ENCODE measurements at places on chromosomes 4 and X.
A peak's percentile ranks its signal among the peaks of the same experiment; 100 is the strongest.

- no peak for DNase-seq
These were observed 212.9 kb downstream of the TEX13C start for GRCh38 chrX:125532411-125533089.

DNA sequence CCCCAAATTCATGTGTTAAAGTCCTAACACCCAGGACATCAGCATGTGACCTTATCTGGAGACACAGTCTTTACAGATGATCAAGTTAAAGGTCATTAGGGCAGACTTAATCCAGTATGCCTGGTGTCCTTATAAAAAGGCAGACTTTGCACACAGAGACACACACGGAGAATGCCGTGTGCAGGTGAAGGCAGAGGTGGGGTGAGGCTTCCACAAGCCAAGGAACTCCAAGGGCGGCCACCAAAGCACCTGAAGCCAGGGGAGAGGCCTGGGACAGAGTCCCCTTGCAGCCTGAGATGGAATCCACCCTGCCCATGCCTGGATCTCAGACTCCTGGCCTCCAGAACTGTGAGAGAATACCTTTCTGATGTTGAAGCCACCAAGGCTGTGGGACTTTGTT is 26.1 kb upstream of the SORCS2 start:
- no peak for DNase-seq

DNA sequence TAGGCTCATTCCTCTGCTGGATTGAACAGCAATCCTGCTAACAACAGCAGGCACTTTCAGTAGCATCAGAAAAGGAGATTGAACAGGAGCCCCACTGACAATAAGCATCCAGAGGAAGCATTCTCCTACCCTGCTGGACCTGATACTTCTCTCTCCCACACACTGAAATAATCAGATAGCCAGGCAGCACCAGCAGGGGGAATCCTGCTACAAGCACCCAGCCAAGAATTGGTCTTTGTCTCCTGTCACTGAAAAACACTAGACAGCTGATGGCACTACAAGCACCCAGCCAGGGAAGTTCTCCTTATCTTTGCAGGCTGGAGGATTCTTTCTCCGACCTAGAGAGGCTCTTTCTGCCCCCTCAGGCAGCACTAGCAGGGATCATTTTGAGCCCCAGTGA is 444.3 kb upstream of the GRIA3 start:
- DNase-seq, result no peak

DNA sequence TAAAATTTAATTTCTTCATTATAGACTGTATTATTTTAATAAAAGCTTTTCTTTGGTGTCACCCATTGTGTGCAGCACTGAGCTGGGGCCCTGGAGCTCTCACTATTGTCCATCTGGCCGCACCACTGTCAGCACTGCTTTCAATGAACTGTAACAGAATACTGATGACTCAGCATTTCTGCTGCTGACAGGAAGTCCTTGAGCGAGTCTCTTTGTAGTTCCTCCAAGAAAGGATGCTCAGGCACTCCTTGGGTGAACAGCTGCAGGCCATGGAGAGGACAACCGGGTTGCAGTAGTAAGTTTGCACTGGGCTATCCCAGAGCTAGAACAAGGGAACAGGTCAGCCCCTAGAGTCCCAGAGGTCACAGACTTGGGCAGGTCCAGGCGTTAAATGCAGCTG is 81.6 kb downstream of the SORBS2 start:
- no peak for DNase-seq

DNA sequence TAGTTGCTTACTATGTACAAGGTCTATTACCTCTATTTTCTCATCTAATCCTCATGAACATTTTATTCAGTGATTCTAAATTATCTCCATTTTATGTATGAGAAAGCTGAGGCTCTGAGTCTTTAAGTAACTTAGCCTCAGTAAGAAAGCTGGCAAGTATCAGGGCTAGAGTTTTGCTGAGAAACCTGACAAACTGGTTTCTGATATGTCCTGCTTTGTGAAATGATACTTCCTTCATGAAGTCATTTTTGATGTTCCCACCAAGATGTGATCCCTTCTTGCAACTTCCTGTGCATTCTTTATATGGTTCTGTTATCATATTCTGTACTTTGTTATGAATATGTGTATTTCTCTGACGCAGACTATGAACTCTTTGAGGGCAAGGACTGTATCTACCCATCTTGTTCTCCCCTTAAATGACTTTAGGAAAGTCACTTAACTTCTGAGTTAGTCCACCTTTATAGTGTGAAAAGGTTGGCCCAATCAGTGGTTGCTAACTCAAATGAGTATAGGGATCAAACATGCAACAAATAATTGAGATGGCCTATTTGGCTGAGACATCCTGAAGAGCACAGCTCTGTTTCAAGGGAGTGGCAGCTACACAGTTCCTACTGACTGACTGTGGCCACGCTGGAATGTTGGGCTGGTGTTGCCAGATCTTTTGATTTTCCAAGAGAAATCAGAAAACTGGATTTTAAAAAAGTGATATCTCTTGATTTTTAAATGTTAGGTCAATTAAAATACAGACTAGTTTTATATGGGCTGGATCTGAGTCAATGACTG is 127.9 kb upstream of the AMOT start:
- DNase-seq, result no peak

DNA sequence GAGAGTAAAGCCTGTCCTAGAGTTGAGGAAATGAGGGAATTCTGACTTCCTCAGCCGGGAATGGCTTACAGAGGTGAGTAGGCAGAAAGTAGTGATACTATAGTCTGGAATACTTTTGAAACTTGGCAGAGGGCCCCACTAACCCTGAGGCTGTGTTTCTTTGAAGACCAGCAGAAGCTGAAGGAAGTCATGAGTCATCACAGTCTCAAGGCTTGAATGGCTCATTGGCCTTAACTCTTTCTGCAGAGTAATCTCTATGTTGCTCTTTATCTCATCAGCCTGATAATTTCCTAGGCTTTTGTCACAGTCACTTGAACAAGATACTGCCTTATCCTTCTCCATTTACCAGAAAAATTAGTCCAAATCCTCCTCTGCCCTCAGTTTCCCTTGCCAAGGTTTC is 80.8 kb downstream of the ANKRD50 start:
- DNase-seq, result no peak

- DNase-seq, result no peak
These were observed 975.7 kb upstream of the PABPC4L start for GRCh38 chr4:135177321-135177720.

- DNase-seq, result no peak
These were observed 12.9 kb upstream of the SMPX start for GRCh38 chrX:21770631-21771321.

DNA sequence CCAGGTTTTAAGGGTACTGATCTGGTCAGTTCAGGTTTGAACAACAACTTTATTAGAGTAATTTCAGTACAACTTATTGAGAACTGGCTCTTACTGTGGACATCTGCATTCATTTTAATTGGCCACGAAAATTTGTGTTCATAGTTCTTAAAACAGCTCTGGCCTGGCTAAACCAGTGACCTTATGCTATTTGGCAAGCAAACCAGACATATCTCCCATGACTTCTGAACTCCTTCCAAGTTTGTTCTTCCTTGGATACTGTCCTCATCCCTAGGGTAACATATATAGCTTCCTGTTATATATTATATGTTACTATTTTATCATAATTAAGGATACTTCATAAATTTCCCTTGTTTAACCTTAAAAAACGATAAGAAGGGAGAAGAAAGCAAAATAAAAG is 841.9 kb downstream of the TRAM1L1 start:
- no peak for DNase-seq

GRCh38 chr4:161208564-161208963 is 955.2 kb downstream of the FSTL5 start:
- DNase-seq, result peak; percentile 7

All from NCI-H2081 treated with DMSO at 0.1 percent for 48 hours (cell line).